ENCODE measurements at places on chromosomes 3 and 15.

DNA sequence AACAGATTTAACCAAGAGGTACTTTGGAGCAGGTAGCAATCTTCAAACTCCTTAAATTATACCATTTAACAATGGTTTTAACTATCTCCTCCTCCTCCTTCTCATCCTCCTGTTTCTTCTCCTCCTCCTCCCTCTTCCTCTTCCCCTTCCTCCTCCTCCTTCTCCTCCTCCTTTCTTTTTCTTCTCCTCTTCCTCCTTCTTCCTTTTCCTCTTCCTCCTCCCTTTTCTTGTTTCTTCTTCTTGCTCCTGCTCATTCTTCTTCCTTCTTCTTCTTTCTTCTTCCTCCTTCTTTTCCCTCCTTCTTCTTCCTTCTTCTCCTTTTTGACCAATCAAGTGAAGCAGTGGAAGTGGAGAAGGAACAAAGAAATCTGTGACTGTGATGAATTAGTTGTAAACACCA lies 14.1 kb downstream of the PATL2 start:
- no peak for DNase-seq

DNA sequence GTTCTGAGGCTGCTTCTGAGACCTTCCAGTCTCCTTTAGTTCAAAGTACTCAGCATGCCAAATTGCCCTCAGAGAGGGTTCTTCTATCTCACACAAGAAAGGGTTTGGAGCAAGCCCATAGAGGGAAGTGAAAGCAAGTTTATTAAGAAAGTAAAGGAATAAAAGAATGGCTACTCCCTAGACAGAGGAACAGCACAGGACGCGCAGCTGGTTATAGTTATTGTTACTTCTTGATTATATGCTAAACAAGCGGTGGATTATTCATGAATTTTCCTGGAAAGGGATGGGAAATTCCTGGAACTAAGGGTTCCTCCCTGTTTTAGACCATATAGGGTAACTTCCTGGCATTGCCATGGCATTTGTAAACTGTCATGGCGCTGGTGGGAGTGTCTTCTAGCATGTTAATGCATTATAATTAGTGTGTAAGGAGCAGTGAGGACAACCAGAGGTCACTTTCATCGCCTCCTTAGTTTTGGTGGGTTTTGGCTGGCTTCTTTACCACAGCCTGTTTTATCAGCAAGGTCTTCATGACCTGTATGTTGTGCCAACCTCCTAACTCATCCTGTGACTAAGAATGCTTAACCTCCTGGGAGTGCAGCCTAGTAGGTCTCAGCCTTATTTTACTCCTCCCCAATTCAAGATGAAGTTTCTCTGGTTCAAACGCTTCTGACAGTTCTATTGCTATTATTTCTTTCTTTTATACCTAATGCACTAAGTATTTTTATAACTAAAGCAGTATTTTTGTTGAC lies 26.3 kb downstream of the SCN11A start:
- DNase-seq, result no peak

GRCh38 chr3:77599948-77600347 lies 560.0 kb downstream of the ROBO2 start:
- DNase-seq, result no peak

DNA sequence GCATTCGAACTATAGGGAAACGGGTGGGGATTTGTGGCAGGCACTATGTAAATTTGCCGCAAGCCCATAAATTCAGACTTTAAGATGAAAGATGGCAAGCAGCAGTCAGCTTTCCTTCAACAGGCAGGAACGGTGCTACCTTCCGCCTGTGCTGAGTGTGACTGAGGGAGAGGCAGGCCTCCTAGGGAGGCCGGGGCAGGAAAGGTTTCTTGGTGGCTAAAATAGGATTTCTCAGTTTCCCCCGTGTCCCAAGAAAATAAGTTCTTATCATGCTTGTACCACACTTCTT lies 12.5 kb downstream of the FLNB start:
- no peak for DNase-seq

GRCh38 chr3:141632779-141633374 lies 105.2 kb upstream of the RNF7 start:
- DNase-seq, result no peak
